ENCODE measurements at places on chromosomes 3 and 15.

GRCh38 chr3:44659434-44659833 lies 10.9 kb downstream of the ZNF35 start:
- no peak for DNase-seq

GRCh38 chr15:87910301-87910700 lies 346.2 kb downstream of the NTRK3 start:
- no peak for DNase-seq

DNA sequence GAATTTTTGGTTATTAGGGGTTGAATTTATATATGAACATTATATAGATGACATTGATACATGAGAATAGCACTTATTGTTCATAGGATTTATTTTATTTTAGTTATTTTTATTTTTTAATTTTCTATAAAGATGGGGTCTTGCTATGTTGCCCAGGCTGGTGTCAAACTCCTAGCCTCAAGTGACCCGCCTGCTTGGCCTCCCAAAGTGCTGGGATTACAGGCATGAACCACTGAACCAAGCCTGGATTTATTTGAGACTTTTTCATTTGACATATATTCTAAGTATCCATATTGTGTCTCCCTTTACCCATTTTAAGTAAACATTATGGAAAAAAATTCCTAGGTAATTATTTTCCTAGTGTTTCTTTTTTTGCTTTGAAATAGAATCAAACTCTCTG lies 12.5 kb downstream of the PAQR9 start:
- DNase-seq: no peak

- no peak for DNase-seq
These were observed 113.1 kb downstream of the ZNF621 start for GRCh38 chr3:40637906-40638305.

DNA sequence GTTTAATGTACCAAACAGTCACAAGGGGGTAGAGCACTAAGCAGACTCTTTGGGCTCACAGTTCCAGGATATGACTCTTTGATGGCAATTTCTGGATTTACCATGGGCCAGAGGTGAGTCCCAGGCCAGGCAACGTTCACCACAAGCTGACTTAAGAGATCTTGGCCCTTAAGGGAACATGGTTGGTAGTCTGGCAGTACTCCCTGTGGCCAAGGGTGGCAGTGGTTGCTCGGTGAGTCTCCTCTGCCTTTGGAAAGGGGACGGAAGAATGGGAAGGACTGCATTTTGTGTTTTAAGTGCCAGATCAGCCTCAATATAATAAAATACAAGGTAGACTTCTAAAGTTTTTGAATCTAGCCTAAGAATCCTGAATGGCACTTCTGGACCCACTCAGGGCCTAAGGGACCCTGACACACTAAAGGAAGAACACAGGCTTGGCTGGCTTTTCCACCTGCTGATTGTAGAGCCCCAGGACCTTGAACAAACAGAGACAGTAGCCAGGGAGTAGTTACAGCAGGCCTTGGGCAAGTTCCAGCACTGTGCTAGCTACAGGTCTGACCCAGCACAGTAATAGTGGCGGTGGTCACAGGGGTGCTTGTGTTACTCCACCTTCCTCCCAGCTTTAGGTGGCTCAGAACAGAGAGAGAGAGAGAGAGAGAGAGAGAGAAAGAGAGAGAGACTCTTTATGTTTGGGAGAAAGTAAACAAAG lies 730.7 kb upstream of the ALCAM start:
- no peak for DNase-seq

- no peak for DNase-seq
These were observed 8.6 kb upstream of the SKIC8 start for GRCh38 chr15:78307976-78308375.

DNA sequence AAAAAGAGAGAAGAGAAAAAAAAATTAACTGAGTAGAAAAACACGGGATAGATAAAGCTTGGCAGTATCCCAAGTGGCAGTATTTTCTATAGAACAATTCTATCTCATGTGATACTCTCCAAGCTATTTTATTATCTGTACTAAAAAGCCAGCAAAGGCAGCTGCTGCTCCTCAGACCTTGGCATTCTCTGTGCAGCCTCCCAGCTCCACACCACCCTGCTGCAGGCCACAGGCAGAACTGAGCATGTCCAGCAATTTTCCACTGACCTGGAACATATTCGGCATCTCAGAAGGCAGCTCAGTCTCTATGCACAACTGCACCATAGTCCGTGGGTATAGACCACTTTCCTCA lies 1161.4 kb downstream of the IGSF11 start:
- no peak for DNase-seq

DNA sequence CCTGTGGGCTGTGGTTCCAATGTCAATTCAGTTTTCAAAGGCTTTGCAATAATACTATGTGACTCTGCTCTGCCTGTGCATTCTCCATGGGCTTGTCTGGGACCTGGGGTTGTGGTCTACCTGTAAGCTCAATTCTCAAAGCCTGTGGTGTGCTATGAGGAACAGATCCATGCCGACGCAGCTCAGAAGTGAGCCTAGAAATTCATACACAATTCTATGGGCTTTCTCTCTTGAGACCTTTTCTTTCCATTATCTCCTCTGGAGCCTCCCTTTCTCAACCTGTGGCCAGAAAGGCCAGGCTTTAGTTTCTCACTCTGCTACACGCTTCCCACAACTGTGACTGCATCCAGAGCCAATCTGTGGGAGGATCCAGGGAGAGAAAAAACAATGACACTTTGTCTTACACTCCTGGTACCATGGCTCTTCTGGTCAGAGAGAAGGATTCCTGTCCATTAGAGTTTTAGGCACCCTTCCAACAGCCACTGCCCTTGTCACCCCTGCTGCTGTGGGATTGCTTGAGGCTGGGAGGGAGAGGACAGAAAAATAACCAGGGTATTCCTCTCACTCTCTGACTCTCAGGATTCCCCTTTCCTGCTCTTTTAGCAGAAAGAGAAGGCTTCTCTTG lies 34.1 kb upstream of the KLF13 start:
- no peak for DNase-seq

- DNase-seq: no peak
These were observed 190.4 kb upstream of the TSC22D2 start for GRCh38 chr3:150217691-150218090.

- no peak for DNase-seq
These were observed 131.8 kb downstream of the TPRG1 start for GRCh38 chr3:189303584-189303983.

DNA sequence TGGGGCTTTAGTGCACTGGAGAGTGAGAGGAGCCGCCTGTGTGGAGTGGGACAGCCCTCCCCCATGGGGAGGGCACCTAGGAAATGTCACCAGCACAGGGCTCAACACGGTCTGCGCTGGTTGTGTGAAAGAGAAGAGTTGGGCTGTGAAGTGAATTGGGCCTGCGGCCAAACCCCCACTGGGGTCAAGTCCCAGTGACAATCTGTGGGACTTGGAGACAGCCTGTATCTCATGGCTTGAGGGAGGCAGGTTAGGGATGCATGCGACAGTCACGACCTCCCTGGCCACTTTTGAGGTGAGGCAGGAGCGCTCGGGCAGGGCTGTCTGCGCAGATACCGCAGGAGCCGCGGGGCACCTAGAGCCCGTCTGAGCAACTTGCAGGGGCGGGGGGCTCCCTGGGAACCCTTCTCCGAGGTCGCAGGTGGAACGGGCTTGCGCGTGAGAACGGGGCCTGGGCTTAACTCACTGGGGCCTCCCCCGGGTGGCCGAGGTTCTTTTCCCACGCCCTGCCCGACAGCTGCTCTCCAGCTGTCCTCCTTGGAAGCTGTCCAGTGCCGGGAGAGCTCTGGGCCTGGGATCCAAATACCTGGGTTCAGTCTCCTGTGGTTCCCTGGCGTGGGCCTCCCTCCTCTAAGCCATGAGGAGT lies 77.4 kb downstream of the SNRK start:
- no peak for DNase-seq

GRCh38 chr3:12954891-12955650 lies 113.7 kb upstream of the RPL32 start:
- DNase-seq: no peak

GRCh38 chr3:119098619-119099222 lies 47.2 kb upstream of the TEX55 start:
- DNase-seq: no peak

- no peak for DNase-seq
These were observed 187.9 kb downstream of the UBE2E2 start for GRCh38 chr3:23390989-23391553.

DNA sequence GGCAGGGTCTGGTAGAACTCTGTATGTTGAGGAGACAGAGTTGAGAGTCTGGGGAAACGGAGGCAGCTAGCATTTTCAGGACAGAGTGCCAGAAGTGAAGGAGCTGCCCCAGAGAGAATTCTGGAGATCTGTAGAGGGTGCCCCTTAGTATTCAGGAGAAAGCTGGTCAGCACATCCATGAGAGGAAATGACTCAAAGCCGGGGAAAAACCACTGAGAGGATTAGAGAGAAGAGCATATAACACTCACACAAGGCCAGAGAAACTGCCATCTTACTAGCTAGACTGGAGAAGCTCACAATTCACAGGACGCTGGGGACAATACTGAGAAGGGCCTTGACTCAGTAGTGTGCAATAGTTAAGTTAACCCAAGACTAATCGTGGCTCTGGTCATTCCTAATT lies 75.7 kb upstream of the DPPA4 start:
- DNase-seq: no peak

DNA sequence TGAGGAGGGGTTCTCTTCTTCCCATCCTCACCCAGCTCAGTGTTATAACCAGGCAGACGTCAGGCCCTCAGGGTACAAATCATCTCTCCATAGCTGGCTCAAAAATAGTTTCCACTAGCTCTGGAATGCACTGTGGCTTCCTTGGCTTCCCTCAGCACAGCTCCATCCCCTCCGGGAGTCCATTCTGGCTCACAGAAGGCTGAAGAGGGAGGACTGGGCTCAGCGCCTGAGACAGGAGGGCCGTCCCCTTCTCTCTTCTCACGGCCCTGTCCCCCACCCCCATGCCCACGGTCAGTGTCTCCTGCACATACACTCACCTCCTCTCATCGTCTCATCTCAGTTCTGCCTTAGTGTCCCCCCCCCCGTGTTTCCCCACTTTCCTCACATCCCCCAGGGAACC lies 50.1 kb downstream of the UMPS start:
- DNase-seq: no peak

GRCh38 chr3:160403028-160403545 lies 3.6 kb downstream of the SMC4 start:
- DNase-seq: no peak

All from NCI-H510A (cell line).